NCI-H1436 (cell line): ENCODE measurements at places on chromosomes 2 and 18.

- no peak for DNase-seq
Measured at GRCh38 chr2:56898986-56899385, 715.2 kb downstream of the CCDC85A start.

- no peak for DNase-seq
Measured at GRCh38 chr2:108589372-108589771, 55.1 kb downstream of the LIMS1 start.

GRCh38 chr2:64487256-64488049, 33.5 kb downstream of the LGALSL start:
- DNase-seq, result no peak

GRCh38 chr18:1252936-1253335, 348.3 kb downstream of the ADCYAP1 start:
- no peak for DNase-seq
